ENCODE measurements at places on chromosomes 4 and X.
A peak's percentile ranks its signal among the peaks of the same experiment; 100 is the strongest.

- DNase-seq, result no peak
Measured at GRCh38 chrX:150842198-150842685, 56.2 kb downstream of the CD99L2 start.

GRCh38 chrX:14235004-14235403 lies 205.3 kb upstream of the GEMIN8 start:
- DNase-seq, result no peak

DNA sequence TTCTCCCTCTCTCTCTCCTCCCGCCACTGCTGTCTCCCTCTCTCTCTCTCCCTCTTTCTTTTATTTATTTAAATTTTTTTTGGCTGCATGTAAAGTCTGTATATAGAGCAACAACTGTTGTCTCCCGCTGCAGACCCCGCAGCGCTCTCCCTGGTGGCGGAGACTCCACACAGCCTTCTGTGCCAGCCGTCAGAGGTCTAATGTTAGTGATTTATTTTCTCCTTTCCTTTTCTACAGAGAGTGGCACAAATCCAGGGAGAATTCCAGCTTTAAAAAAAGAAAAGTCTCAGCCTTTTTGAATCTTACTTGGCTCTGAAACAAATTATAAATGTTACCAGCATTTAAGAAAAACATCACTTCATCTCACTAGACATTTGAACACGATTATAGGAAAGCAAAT lies 106.2 kb downstream of the FAM9B start:
- no peak for DNase-seq

GRCh38 chrX:127025013-127025412 lies 205.5 kb downstream of the PRR32 start:
- no peak for DNase-seq

DNA sequence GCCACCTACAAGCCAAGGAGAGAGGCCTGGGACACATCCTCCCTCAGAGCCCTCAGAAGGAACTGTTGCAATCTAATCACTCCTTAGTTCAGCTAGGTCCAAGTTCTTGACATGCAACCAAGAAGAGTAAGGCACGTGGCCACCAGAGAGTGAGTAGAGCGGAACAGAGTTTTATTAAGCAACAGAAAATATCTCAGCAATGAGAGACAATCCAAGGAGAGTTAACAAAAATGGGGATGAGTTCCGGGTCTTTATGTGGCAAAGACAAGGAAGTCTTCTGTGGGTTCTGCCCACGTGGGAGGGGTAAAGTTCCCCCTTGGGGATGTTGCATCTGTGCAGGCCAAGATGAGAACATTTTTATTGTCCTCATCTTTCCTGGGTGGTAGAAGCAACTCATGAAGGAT lies 38.5 kb upstream of the PROM1 start:
- peak; percentile 72 for DNase-seq

DNA sequence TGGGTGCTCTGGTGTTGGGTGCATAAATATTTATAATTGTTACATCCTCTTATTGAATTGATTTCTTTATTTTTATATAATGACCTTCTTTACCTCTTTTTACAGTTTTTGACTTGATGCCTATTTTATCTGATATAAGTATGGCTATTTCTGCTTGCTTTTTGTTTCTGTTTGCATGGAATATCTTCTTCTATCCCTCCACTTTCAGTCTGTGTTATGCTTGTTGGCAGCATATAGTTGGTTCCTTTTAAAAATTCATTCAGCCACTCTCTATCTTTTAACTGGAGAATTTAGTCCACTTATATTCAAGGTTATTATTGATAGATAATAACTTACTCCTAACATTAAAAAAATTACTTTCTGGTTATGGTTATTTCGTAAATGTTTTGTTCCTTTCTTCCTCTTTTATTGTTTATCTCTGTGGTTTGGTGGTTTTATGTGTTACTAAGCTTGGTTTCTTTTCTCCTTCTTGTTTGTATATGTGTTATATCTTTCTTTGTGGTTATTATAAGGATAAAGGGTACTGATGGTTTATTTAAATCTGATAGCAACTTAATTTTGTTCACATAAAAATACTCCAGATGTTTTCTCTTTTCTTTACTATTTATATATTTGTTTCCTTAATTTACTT lies 69.5 kb downstream of the IL15 start:
- DNase-seq, result no peak

DNA sequence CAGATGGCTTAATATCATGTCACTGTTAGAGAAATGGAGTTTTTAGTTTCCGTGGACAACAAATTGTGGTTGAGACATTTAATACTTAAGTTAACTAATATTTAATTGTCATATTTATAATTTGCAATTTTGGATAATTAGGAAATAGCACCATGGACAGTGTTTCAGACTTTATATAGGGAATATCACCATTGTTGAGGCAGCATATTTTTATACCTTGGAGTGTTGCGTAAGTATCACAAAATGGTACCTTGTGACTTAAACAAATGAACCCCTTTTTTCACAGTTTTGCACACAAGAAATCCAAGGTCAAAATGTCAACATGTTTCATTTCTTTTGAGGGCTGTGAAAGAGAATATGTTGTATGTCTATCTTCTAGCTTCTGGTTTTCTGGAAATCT lies 539.9 kb downstream of the TECRL start:
- DNase-seq, result no peak

DNA sequence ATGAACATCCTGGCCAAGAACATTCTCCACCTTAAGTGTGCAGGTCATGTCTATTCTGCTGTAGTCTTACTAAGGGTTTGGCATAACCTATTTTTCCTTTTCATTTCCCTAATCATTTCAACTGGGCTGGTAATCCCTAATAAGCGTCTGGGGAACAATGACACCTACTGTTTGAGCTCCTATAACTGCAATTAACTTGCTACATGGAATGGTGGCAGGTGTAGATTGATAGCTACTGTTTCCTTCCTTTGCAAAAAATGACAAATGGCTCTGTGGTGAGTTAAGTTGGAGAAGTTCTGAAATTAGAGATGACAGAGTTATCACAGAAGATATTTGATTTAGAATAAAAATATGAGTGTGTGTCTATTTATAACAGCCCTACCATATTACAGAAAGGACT lies 104.5 kb upstream of the NAP1L5 start:
- DNase-seq, result no peak

DNA sequence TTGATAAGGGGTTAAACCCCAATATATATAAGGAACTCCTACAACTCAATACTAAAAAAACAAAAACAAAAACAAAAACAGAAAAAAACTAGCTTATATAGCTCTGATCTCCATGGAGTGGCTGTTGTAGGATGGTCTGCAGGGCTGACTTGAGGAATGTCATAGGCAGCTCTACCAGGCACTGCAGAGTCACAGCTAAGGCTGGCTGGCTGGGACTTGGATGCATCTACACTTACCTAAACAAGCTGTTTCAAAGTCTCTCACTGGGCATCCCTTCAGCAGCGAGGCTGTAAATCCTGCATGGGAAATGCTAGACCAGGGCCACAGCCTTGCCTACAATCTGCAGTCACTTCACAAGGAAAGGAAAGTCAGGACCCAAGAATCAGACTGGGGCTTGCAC lies 61.3 kb downstream of the HOPX start:
- no peak for DNase-seq

- no peak for DNase-seq
Measured at GRCh38 chr4:53055274-53055673, 193.2 kb downstream of the RASL11B start.

DNA sequence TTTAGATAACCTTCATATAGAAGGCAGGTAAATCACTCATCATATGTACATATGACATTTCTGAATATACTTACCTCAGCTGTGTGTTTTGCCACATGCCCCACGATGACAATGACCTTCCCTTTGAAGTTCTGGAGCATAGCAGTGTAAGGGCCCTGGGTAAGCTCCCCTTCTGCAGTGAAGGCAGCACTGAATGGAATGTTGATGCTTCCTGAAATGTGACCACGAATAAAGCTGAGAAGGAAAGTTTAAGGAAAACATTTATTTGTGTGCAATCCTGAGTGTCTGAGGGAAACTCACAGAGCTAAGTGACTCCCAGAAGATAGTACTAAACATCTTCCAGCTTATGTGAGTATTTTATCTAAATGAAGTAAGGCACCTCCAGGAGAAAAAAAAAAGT lies 200.1 kb downstream of the NPNT start:
- no peak for DNase-seq

GRCh38 chrX:11097933-11098332 lies 13.2 kb upstream of the HCCS start:
- DNase-seq, result no peak

DNA sequence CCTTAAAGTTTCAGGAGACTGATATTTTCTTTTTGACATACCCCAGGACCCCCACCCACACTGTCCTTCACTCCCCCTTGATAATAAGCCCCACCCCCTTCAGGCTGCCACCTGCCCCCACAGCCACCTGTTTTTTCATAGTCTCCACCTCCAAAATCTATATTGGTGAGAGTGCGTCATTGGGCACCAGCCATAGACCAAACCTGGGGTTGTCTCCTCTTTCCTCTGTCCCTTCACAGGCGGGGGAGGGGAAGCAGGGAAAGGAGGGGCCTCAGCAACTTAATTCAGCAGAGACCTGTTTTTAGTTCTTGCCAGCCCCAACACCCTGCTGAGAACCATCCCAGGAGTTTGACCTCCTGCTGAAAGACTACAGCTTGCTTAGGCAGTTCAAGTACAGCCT lies 1.1 kb downstream of the ARHGAP36 start:
- no peak for DNase-seq

DNA sequence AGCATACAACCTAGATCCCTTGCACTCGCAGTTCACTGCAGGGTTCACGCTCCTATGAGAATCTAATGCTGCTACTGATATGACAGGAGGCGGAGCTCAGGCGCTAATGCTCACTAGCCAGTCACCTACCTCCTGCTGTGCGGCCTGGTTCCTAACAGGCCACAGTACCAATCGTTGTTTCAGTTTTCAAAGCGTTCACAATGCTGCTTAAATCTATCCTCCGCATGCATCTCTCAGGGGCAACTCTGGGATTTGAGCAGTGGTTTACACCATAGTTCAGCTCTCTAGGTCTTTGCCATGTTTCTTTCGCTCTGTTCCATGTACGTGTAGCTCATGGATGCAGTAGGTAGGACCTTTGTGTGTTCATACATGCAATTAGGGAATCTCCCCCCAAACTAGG lies 47.2 kb downstream of the CLOCK start:
- DNase-seq, result no peak

GRCh38 chr4:166197166-166197565 lies 324.1 kb downstream of the TLL1 start:
- no peak for DNase-seq

DNA sequence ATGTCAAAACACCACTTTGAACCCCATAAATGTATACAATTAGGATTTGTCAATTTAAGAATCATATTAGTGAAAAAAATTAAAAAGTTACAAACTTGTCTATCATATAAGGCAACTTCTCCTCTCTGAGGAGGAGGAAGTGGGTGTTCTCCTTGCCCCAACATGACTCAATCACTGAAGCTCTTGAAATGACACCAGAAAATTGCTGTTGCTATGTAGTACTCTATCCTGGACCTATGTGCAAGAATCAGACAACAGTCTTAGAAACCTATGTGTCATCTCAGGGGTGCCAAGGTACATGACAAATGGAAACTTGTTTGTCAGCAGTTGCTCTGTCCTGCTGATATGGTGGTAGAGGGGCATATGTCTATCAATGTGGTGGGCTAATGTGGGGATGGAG lies 47.7 kb downstream of the HMGB3 start:
- DNase-seq, result no peak

DNA sequence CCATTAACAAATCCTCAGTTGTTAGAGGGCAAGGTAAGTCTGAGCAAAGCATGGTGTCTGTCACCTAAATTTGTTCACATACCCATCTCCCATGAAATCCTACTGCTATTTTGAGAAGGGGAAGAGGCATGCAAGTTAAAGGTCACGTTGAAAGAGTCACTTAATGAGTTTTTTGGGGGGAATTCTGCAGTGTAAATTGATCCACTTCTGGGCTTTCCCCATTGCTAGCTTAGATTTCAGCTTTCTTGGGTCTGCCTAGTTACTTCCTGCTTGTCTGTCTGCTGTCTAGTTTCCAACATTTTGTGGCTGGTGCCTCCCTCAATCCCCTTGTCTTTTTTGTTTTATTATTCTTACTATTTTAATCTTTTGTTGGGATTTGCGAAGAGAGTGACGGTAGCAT lies 32.0 kb downstream of the CEP135 start:
- no peak for DNase-seq

- DNase-seq, result no peak
Measured at GRCh38 chr4:96675416-96675815, 835.5 kb downstream of the PDHA2 start.

- DNase-seq, result no peak
Measured at GRCh38 chr4:7632341-7632740, 197.6 kb upstream of the PSAPL1 start.

DNA sequence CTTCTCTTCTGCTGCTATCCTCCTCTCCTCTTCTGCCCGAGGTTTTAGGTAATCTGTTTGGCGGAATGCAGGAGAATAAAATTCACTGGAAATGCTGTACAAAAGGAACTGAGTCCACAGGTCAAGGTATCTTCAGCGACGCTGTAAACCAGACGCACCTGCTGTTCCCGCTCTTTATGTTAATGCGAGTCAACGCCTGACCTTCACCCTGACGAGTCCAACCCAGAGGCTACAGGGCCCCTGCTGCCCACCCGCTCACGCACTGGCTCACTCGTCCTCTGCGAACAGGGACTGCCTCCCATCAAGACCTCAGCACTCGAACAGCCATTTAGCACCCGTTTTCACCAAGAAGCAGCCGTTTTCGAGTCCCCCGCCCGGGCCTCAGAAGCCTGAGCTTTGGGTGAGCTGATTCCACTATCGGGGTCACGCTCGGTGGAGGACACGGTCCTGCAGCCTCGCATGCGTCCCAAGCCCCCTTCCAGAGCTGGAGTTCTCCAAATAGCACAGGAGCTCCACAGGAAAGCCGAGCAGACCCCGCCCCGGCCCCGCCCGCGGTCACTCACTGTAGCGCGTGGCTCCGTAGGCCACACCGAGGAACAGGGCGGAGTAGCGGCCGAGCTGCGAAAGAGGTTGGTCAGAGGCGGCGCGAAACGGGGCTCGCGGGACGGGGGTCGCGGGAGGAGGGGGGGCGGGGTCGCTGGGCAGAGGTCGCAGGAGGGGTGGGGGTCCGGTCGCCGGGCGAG lies 556 bp downstream of the ATP5ME start:
- DNase-seq, result no peak

GRCh38 chrX:134255555-134255954 lies 18.6 kb downstream of the CCDC160 start:
- DNase-seq, result no peak

- no peak for DNase-seq
Measured at GRCh38 chr4:138475116-138475515, 233.0 kb upstream of the SLC7A11 start.

- no peak for DNase-seq
Measured at GRCh38 chr4:185700048-185700447, 111.9 kb downstream of the SORBS2 start.

GRCh38 chr4:56134266-56134665 lies 185.5 kb downstream of the CEP135 start:
- DNase-seq, result no peak

DNA sequence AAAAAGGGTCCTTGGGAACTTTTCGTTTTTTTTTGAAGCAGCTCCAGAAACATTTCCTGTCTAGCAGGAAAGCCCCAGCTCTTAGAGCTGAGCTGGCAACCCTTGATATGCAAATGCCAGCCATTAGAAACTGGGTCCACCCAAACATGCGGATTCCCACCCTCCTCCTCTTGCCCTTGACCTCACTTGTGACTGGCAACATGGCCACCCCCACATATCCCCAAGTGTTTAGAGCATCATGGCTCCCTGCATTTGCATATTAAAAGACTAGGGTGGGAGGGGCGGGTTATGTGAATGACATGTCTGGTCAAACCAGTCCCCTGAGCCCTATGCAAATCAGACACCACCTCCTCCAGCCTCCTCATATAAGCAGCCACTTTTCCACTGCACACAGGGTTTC lies 671.1 kb downstream of the FAT4 start:
- no peak for DNase-seq

- no peak for DNase-seq
Measured at GRCh38 chr4:156884183-156884582, 87.4 kb downstream of the PDGFC start.

GRCh38 chrX:70454441-70455365 lies 10.1 kb downstream of the DLG3 start:
- DNase-seq, result no peak

Measured in AML-193 (cell line).